Dermis blood vessel endothelial cell (primary cell): ENCODE measurements at places on chromosomes 1 and 21. TPM values are rescaled to one million over a fixed set of nuclear protein-coding genes. Genes with fewer than 3 reads are reported as not detected.

GRCh38 chr1:14403961-14404645 is 194.4 kb upstream of the KAZN start:
- DNase-seq, result no peak

DNA sequence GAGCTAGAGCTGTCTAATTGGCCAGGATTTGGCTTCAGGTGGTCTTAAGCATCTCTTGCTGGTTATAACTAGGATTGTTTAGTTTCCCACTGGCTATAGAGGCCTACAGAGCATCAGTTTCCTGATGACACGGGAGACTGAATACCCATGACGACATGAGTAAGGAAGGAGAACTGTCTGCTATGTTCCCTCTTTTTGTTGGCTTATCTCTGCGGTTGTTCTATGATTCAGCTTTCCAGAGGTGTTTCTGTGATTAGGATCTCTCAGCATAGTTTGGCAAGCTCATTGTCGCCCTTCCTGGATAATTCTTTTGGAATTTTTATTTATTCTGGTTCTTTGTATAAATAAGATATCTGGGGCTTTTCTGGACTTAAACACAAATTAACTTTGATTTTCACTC is 163.4 kb downstream of the OLFM3 start:
- DNase-seq, result no peak

DNA sequence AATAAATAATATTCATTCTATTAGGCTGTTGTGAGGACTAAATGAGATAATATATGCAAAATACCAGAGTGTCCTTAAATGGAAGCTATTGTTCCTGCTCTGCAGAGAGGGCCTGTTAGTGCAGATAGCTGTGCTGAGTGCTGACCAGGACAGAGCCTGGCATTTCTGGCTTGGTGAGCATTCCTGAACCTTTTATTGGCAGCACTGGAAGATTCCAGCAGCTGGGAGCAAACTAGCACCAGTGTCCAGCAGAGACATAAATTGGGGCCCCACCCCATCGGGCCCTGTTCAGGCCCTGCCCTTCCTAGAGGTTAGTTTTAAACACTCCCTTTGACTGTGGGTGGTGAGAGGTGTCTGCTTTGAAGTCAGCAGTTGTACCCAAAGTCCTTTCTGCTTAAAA is 85.9 kb upstream of the GADD45A start:
- peak; percentile 12 for DNase-seq

DNA sequence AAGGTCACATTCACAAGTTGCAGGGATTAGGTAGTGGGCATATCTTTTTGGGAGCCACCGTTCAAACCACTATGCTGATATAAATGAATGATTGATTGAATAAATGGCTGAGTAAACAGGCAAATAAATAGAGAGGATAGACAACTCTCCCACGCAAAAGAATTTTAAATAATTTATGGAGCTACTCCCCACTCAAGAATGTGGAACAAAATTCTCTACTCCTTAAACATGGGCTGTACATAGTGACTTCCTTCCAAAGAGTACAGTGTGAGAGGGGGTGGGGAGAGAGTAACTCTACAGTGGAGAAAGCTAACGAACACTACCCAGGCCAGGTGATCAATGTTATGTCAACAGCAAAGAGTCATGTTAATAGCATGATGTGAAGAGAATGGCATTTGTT is 40.7 kb downstream of the KRTAP19-8 start:
- no peak for DNase-seq

Gene SF3B4
- 7.8 and 16.3 TPM in 2 replicates for total RNA-seq

- no peak for DNase-seq
Observed at GRCh38 chr1:5927506-5928370, 64.5 kb downstream of the NPHP4 start.

Gene GRIK1
- total RNA-seq, result 0.23 and 0.34 TPM in 2 replicates

- DNase-seq, result no peak
Observed at GRCh38 chr1:232579466-232579865, 50.5 kb downstream of the SIPA1L2 start.

Gene TRNP1
- 2.5 and 4.8 TPM in 2 replicates for total RNA-seq

GRCh38 chr1:168273575-168273974 is 7.1 kb upstream of the TBX19 start:
- no peak for DNase-seq

DNA sequence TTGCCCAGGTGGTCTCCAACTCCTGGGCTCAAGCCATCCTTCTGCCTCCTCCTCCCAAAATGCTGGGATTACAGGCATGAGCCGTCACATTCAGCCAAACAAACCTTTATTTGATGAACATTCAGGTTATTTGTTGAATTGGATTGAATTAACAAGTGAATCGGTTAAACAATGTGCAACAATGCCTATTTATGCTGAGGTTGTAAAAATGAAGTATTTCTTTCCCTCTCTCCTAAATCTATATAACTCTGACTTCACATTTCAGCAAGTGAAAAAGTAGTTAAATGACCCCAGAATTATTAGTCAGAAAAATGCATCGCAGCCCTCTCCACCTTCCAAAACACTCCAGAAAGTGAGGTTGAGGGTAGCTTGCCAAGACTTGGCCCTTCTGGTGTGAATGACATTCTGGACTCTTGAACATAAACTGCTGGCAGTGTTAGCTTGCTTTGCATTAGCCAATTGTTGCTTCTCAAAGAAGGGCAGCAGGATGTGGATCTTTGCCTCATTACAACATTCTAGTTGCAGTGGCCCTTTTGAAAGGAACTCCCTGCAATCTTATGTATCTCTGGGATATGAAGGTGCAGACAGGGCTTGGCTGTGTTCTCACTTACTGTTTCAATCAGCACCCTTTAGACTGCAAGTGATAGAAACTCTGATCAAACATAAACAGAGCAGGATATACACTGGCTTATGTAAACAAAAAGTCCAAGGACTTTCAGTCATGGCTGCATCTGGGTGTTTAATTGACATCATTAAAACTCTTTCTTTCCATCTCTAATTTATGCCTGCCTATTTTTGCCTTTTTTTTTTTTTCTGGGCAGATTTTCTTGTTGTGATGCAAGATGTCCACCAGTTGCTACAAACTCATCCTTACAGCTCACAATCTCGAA is 22.4 kb downstream of the EDN2 start:
- DNase-seq, result no peak

- DNase-seq, result no peak
Observed at GRCh38 chr1:192783791-192784190, 25.0 kb upstream of the RGS2 start.

Gene CRYAA
- not detected in 2 replicates for total RNA-seq

- DNase-seq, result peak; percentile 70
Observed at GRCh38 chr21:14877581-14878228, 187.1 kb downstream of the NRIP1 start.

DNA sequence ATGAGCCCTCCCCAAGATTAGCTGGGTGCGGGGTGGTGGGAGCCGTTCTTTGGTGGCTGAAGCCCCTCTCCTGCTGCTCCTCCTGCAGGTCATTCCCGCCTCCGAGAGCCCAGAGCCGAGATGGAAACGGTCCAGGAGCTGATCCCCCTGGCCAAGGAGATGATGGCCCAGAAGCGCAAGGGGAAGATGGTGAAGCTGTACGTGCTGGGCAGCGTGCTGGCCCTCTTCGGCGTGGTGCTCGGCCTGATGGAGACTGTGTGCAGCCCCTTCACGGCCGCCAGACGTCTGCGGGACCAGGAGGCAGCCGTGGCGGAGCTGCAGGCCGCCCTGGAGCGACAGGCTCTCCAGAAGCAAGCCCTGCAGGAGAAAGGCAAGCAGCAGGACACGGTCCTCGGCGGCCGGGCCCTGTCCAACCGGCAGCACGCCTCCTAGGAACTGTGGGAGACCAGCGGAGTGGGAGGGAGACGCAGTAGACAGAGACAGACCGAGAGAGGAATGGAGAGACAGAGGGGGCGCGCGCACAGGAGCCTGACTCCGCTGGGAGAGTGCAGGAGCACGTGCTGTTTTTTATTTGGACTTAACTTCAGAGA is 448 bp downstream of the G0S2 start:
- peak; percentile 40 for DNase-seq

Gene LCE1F
- total RNA-seq, result not detected in 2 replicates

GRCh38 chr1:248695451-248696132 is 7.0 kb downstream of the OR14I1 start:
- DNase-seq, result no peak

DNA sequence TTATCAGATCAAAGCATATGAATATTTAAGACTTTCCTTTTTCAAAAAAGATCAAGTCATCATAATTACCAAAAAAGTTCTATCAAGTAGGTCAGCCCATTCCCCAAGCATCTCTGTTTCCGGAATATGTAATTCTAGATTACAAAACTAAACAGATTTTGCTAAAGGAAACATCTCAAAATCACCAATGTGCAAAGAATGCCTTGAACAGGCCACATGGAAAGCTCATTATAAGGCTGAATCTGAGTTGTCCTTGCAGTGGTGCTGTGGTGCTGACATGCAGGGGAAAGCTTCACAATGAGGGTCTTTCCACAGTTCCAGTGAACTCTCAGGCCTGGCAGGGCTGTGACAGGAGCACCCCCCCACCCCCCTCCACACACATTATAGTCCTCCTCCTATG is 240.9 kb downstream of the OMA1 start:
- DNase-seq, result no peak

Gene CDA
- 2.4 and 2.6 TPM in 2 replicates for total RNA-seq

DNA sequence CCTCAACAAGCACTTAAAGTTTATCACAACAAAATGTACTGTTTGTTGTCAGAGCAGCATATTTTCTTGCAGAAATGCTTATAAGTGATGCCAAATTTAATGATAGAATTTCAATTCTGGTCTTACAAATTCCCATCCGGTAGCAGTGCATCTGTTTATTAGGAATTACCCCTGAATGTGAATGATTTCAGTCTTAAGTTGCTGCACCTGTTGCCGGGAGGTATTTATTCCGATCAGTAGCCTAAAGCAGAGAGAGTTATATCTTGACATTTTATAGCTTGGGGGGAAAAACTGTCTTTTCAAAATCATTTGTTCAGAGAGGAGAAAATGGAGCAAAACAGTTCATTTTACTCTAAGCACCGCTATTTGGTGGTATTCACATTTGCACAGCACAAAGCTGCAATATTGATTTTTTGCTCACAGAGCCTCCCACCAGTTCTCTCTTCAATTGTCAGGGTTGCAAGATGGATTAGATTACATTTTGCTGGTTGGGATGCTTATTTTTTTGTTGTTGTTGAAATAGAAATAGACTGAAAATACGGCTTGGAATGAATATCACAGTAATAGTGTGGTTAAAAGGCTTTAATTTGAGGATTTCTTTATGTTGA is 98.6 kb downstream of the ADGRL2 start:
- DNase-seq, result no peak

DNA sequence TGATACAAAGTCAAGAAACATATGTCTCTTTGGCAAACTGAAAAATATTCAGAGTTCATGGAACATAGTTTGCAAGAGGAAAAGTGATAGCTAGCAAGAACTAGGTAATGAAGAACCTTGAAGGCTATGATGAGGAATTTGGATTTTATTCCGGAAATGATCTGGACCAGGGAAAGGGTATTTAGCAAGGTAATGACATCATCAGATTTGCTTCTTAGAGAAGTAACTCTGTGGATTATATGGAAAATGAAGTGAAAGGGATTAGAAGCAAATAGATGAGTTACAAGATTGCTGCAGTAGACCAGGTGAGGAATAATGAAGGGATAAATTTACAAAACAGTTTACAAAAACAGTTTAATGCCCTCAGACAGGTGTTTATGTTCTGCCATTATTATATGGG is 197.3 kb downstream of the RASAL2 start:
- DNase-seq, result no peak

- peak; percentile 5 for DNase-seq
Observed at GRCh38 chr1:93347334-93347899, 1.7 kb downstream of the DR1 start.

Gene FCRL4
- not detected in 2 replicates for total RNA-seq

DNA sequence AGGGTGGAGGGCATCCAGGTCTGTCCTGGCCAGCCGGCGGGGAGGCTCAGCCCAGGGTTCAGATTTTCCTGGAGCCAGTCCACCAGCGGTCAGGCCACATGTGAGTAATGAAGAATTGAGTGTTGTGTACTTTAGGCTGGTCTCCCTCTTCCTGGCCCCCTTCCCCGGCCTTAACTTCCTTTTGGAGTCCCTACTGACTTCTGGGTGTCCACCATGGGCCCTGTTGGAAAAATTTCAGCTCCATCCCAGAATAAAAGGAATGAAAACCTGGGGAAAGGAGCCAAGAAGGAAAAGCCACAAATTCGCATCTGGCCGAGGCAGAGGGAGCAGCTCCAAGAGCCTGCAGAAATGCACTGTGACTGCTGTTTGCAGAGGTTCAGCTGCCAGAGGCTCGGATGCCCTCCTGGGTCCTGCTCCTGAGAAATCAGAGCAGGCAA is 35.5 kb upstream of the HHAT start:
- DNase-seq, result no peak

Gene C1orf185
- total RNA-seq, result not detected in 2 replicates

- DNase-seq, result no peak
Observed at GRCh38 chr1:223022641-223023473, 120.2 kb downstream of the TLR5 start.

GRCh38 chr1:212473729-212474128 is 41.0 kb downstream of the NENF start:
- DNase-seq, result no peak

Gene PTGFRN
- total RNA-seq, result 71.8 and 76.4 TPM in 2 replicates

DNA sequence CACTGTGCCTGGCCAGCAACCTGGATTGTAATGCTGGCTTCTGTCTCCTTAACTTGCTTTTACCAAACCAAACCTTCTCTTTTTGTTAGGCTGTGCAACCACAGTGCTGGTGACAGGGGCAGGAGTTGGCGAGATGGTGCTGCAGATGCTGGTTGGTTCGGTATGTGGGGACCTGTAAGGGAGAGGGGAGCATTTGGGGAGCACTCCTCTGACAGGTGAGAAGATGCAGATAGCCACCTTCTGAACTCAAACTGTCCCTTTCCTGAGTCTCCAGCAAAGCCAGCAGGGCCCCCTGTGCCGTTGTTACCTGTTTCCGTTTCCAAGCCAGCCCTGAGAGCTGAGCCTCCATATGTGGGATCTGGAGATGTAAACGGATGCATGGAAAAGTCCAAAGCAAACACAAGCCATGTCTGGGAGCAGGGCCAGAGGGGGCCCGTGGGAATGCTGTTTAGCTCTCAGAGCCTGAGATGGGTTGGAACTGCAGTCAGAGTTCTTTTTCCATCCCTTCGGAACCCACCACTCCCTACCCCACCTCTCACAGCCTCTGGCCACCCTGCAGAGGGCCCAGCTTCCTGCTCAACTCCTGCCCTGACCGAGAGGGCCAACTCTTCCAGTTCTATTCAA is 34.0 kb downstream of the ELK4 start:
- DNase-seq, result peak; percentile 89

DNA sequence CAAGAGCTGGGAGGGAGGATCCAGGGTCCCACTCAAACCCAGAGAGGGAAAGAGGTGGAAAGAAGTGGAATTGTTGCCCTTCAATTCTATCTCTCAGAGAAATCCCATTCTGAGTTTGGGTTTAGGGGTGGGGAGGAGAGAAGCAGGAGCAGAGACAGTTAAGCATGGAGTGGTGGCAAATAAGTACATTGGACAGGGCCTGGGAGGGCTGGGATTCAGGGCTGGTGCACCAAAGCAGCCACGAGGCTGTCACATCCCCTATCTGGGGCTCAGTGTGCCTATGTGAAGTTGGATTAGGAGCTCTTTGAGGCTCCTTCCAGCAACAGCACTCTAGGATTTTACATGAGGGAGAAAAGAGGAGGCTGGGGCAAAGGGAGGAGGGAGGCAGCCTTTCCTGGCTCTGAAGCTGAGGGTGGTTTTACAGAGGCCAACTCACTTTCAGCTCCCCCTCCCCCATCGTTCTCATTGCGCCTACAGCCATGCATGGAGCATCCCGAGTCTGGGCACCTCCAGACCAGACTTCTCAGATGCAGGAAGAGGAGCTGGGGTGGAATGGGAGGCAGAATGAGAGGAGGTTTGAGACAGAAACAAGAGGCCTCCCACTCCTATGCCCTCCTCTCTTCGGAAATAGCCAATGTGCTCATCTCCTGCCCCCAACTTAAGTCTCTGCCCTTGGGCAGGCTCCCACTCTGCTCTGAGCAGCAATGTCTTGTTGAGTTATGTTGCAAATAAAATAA is 3.0 kb upstream of the SYT6 start:
- no peak for DNase-seq

Gene AGT
- total RNA-seq, result under 0.01 TPM in 1 of 2 replicates, not detected in the other

Gene LAMC2
- total RNA-seq, result 0.70 and 1.5 TPM in 2 replicates
